Lower lobe of right lung (tissue), 2 donors: ENCODE measurements at places on chromosomes 11 and 22. TPM values are rescaled to one million over a fixed set of nuclear protein-coding genes. Genes with fewer than 3 reads are reported as not detected.
A peak's percentile ranks its signal among the peaks of the same experiment; 100 is the strongest.

DNA sequence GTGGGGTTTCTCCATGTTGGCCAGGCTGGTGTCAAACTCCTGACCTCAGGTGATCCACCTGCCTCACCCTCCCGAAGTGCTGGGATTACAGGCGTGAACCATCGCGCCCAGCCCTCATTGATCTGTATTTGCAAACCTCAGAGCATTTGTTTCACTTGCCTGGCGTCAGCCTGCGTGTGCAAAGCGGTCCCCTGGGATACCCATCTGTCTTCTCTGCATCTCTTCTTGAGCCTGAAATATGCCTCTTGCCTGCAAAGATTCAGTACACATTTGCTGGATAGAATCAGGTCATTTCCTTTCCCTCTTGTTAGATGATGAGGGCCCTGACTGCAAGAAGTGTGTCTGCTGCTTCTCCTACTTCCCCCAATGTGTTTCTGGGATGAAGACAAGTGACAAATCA is 1291.0 kb downstream of the TBC1D22A start:
- peaks cover 9% of the 10 kb centered on the region for H3K27me3 ChIP-seq
- no peak for DNase-seq
- no peaks in the 10 kb centered on the region for H3K4me1 ChIP-seq
- no peaks in the 10 kb centered on the region for H3K36me3 ChIP-seq

DNA sequence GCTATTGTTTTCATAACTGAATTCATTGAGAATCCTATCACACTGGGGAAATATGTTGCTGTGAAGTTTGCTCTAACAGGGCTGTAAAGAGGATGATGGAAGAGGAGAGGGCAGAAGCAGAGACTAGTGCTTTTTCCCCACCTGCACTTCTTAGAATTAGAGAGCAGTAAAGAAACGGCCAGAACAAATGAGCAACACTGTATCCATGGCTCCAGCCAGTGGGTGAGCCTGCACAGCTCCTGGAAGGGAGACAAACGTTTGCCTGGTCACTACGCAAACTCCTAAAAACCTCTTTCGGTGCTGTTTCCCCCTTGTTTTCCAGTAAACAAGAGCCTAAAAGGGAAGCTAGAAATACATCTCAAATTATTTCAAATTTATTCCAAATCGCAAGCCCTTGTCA is 22.2 kb upstream of the OR10D3 start:
- H3K27me3 ChIP-seq: no peaks in the 10 kb centered on the region
- no peak overlapping the region for H3K4me3 ChIP-seq
- no peaks in the 10 kb centered on the region for H3K4me1 ChIP-seq
- H3K36me3 ChIP-seq: no peaks in the 10 kb centered on the region

DNA sequence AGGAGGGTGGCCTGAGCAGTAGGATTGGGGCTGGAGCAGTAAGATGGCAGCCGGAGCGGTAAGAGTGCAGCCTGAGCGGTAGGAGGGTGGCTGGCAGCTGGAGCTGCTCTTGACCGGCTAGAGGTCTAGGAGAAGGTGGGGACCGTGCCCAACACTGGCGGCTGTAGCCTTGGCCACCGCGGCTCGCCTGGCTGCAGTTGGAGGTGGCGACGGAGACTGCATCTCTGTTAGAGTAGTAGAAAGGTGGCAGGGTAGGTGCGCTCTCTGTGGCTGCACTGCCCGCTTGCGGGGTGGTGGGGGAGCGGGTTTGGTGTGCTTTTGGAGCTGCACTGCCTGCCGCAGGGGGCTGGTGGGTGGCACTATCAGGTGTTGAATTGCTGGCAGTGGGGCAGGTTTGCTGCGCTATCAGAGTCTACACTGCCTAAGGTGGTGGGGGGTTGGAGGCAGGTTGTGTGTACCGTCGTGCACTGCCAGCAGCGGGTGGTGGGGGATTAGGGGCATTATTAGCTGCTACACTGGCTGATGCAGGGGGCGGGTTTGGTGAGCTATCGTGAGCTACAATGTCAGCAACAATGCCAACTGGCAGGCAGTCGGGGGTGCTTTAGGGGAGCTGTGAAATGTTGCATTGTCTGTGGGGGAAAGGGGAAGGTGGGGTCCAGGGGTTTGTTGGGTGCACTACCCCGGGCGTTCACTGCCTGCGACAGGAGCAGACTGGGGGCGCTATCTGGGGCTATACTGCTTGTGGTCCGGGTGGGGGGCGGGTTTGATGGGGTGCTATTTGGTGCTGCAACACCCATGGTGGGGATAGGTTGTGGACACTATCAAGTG is 4461.3 kb upstream of the OR11H1 start:
- peak; percentile 57 for DNase-seq
- no peaks in the 10 kb centered on the region for H3K36me3 ChIP-seq
- H3K4me3 ChIP-seq: no peak overlapping the region

- no peaks in the 10 kb centered on the region for H3K36me3 ChIP-seq
- H3K4me3 ChIP-seq: no peak overlapping the region
- no peak for DNase-seq
- H3K27me3 ChIP-seq: peaks cover 7% of the 10 kb centered on the region
- H3K27ac ChIP-seq: no peak overlapping the region
These were observed 93.4 kb downstream of the WT1 start for GRCh38 chr11:32341620-32342613.

GRCh38 chr11:61918938-61919704 is 1.8 kb upstream of the RAB3IL1 start:
- no peaks in the 10 kb centered on the region for H3K36me3 ChIP-seq
- H3K27me3 ChIP-seq: peaks cover 28% of the 10 kb centered on the region
- H3K27ac ChIP-seq: peak overlapping the region; percentile 56
- H3K4me1 ChIP-seq: peaks cover 36% of the 10 kb centered on the region

- H3K36me3 ChIP-seq: no peaks in the 10 kb centered on the region
- no peaks in the 10 kb centered on the region for H3K4me1 ChIP-seq
- H3K4me3 ChIP-seq: no peak overlapping the region
- H3K27me3 ChIP-seq: peaks cover 37% of the 10 kb centered on the region
These were observed 720.1 kb downstream of the BRD1 start for GRCh38 chr22:49107561-49107960.

GRCh38 chr11:82944198-82944597 is 42.7 kb downstream of the DDIAS start:
- no peaks in the 10 kb centered on the region for H3K4me1 ChIP-seq
- H3K27me3 ChIP-seq: no peaks in the 10 kb centered on the region
- no peak overlapping the region for H3K4me3 ChIP-seq
- no peaks in the 10 kb centered on the region for H3K36me3 ChIP-seq

GRCh38 chr11:115501893-115502589 is 2.2 kb downstream of the CADM1 start:
- peak overlapping the region; percentile 59 for H3K27ac ChIP-seq
- no peaks in the 10 kb centered on the region for H3K36me3 ChIP-seq
- H3K4me1 ChIP-seq: peaks cover 45% of the 10 kb centered on the region
- H3K4me3 ChIP-seq: peak overlapping the region; percentile 63
- no peak for DNase-seq

DNA sequence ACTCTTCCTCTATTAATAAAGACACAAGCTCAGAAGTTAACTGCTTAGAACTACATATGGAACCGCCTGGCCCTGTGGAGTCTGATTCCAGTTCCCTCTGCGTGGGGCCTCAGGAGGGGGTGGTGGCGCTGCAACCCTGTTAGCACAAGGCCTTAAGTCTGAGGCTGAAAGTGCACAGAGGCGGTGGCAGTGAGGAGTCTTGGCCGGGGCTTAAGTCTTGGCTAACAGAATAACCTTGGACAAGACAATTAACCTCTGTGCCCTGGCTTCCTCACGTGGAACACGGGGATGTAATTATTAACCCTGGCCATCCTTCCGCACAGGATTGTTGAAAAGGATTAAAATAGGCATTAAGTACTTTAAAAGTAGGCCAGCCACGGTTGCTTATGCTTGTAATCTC is 191.5 kb downstream of the CEP164 start:
- H3K4me1 ChIP-seq: peaks cover 7% of the 10 kb centered on the region
- H3K27me3 ChIP-seq: no peaks in the 10 kb centered on the region
- H3K36me3 ChIP-seq: no peaks in the 10 kb centered on the region

DNA sequence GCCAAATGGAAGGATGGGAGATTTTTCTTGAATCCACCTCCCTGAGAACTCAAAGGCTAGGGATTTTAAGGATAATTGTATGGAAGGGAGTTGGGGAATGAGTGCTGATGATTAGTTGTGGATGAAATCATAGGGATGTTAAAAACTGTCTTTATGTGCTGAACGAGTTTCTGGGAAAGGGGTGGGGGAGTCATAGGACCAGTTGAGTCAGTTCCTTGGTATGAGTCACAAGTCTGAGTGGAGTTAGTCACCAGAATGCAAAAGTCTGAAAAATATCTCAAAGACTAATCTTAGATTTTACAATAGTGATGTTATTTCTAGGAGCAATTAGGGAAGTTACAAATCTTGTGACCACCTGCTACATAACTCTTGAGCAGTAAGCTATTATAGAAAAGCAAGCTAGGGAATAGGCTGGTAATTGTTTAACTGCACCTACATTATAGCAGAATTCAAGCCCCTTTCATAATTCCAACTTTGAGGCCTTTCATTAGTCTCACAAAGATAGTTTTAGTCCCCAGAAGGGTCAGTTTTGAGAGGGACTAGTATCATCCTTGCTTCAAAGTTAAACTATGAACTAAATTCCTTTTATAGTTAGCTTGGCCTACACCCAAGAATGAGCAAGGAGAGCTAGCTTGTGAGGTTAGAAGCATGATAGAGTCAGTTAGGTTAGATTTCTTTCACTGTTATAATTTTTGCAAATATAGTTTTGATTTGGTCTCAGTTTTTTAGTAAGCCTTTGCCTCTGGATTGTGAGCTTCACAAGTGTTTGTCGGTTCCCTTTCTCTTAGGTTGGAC is 668.0 kb downstream of the ETS1 start:
- no peaks in the 10 kb centered on the region for H3K36me3 ChIP-seq
- no peaks in the 10 kb centered on the region for H3K4me1 ChIP-seq
- DNase-seq: no peak

DNA sequence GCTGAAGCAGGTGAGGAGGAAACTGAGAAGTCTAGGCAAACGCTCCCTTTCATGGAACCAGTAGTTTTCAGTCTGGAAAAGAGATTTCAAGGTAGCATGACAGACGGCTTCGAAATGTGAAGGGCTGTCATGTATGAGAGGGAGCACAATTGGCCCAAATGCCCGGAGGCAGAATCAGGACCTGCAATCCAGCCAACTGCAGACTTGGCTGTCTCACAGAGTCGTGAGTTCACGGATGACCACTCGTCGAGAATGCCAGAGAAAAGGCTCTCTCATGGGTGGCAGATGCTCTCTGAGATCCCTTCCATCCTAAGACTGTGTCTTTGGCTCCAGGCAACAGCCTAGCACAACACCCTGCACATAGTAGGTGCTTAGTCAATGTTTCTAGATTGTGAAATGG is 134.8 kb downstream of the DSCAML1 start:
- H3K27me3 ChIP-seq: no peaks in the 10 kb centered on the region
- H3K4me3 ChIP-seq: no peak overlapping the region
- no peaks in the 10 kb centered on the region for H3K36me3 ChIP-seq
- H3K27ac ChIP-seq: no peak overlapping the region
- peaks cover 9% of the 10 kb centered on the region for H3K4me1 ChIP-seq

DNA sequence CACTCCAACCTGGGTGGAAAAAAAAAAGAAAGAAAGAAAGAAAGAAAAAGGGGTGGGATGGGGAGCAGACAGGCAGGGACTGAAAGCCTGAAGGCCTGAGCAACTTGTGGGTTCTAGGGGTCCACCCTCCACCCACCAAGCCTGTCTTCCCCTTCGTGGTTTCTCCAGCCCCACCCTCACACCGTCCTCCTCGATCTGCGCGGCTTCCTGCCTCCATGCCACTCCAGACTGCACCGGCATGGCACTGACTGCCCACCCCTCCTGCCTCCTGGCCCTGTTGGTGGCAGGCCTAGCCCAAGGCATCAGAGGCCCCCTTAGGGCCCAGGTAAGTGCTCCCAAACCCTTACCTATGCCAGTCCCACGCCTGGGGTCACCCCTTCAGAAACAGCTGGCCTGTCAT is at the start of gene CTSW:
Gene CTSW (plus strand): TSS at position 221 of the 400 bp plus-strand sequence. CDS start 18 bp downstream, at position 239.
- H3K36me3 ChIP-seq: peaks cover 26% of the 10 kb centered on the region
- H3K27ac ChIP-seq: peak within 1 kb of the TSS; percentile 36
- peak; percentile 62 for DNase-seq
- H3K4me3 ChIP-seq: peak within 1 kb of the TSS; percentile 24

- no peaks in the 10 kb centered on the region for H3K27me3 ChIP-seq
- H3K27ac ChIP-seq: no peak overlapping the region
- DNase-seq: no peak
- no peaks in the 10 kb centered on the region for H3K36me3 ChIP-seq
- no peak overlapping the region for H3K4me3 ChIP-seq
These were observed 58.6 kb upstream of the CCT8L2 start for GRCh38 chr22:16651217-16651616.

DNA sequence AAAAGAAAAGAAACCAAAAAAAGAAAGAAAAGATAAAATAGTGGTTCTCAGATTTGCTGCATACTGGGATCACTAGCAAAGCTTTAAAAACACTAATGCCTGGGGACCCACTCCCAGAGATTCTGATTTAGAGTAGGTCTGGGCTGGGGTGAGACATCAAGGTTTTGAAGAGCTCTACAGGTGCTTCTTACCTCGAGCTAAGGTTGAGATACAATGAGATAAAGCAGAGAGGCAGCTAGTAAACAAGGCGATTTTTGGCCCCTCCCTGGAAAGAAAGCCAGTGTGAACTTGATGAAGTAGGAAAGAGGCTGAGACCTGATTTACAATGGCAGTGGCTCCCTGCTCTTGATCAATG is 327.6 kb upstream of the CCDC90B start:
- no peaks in the 10 kb centered on the region for H3K4me1 ChIP-seq
- H3K36me3 ChIP-seq: no peaks in the 10 kb centered on the region
- H3K27ac ChIP-seq: no peak overlapping the region
- no peak for DNase-seq

- H3K27me3 ChIP-seq: no peaks in the 10 kb centered on the region
- no peak overlapping the region for H3K4me3 ChIP-seq
- DNase-seq: no peak
- H3K4me1 ChIP-seq: peaks cover 26% of the 10 kb centered on the region
These were observed 74.7 kb upstream of the CD44 start for GRCh38 chr11:35064114-35064800.

GRCh38 chr22:26672590-26673468 is 15.4 kb downstream of the MIAT start:
- H3K36me3 ChIP-seq: no peaks in the 10 kb centered on the region
- DNase-seq: peak; percentile 92
- H3K27me3 ChIP-seq: no peaks in the 10 kb centered on the region
- H3K4me1 ChIP-seq: peaks cover 42% of the 10 kb centered on the region
- H3K4me3 ChIP-seq: peak overlapping the region; percentile 82
- H3K27ac ChIP-seq: peak overlapping the region; percentile 97

Gene VWCE
- 1.2 TPM for total RNA-seq

Gene IGLL1
- total RNA-seq: not detected

Gene ADAMTS15
- 8.4 TPM for total RNA-seq

Gene MS4A12
- total RNA-seq: not detected

Gene KCNJ5
- 12.9 TPM for total RNA-seq

Gene C1QTNF5
- total RNA-seq: 28.2 TPM

Gene RAG1
- total RNA-seq: 1.3 TPM

Gene GRM5
- 0.21 TPM for total RNA-seq

Gene PGA3
- total RNA-seq: 1.3 TPM

Gene GAS2L1
- total RNA-seq: 29.9 TPM

Gene TMPRSS13
- 7.0 TPM for total RNA-seq

Gene TYR
- not detected for total RNA-seq
